ENCODE measurements at places on chromosomes 12 and 14.

DNA sequence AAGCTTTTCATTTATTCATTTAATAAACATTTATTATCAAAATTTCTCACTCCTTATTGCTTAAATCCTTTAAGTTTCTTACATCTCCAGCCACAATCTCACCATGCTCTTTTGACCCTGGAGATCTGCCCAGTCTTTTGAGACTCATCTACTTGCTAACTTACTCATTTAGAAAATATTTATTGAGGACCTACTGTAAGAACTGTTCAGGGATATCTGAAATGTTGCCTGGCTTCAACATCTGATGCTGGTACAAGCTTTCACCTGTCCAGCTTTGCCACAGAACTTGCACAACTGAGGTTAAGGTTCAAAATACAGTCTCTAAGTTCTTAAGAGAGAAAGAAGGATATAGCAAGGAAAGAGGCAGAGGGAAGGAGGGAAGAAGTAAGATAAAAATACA lies 17.5 kb upstream of the GXYLT1 start:
- no peak for DNase-seq

DNA sequence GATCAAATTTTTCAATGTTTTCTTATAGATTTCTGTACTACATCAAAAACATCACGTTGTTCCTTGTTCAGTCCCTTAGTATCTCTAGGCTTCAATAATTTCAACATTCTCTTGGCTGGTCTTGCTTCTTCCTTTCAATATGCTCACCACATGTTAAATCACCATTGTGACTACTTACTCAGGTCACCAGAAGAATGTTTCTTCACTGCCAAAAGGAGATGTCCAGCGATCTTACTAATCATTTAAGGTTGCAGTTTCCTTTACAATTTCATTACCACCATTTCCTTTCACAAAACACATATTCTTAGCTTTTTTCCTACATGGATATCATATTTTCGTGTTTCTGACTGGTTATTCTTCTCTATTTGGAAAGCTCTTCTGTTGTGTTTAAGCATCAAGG lies 363.8 kb downstream of the NAV3 start:
- DNase-seq, result no peak

- DNase-seq, result no peak
These were observed 154.7 kb downstream of the DACT1 start for GRCh38 chr14:58792416-58792815.

DNA sequence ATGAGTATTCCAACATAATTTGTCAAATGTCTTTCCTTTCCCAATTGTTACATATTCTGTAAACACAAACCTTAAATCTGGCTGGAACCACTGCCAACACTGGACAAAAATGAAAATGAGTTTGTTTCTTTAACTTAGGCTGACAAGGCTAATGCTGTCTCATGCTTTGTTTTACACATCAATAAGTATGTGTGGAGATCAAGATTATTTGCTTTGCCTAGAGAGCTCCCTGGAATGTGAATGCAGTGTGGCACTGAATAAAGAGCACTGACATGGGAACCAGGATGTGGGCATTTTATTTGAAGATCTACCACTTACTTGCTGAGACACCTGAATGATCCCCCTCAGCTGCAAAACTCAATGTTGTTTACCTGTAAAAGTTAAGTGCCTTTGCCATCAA lies 61.7 kb downstream of the RALGAPA1 start:
- no peak for DNase-seq

DNA sequence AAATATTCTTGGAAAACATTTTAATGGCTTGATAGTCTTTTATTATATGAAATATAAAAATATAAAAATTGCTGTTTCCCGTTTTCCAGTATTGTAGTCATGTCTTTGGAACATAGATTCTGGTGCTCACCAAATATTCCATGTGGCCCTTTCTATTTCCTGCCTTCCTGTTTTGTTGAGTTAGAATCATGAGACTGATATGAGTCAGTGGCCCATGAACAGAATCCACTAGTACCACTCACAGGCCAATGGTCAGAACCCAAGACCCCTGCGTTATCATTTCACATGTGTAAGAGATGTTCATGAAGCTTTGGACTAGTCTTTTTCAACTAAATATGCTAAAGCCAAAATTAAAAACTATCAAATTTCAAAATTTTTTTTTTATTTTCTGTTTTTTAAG lies 56.9 kb downstream of the BICD1 start:
- no peak for DNase-seq

DNA sequence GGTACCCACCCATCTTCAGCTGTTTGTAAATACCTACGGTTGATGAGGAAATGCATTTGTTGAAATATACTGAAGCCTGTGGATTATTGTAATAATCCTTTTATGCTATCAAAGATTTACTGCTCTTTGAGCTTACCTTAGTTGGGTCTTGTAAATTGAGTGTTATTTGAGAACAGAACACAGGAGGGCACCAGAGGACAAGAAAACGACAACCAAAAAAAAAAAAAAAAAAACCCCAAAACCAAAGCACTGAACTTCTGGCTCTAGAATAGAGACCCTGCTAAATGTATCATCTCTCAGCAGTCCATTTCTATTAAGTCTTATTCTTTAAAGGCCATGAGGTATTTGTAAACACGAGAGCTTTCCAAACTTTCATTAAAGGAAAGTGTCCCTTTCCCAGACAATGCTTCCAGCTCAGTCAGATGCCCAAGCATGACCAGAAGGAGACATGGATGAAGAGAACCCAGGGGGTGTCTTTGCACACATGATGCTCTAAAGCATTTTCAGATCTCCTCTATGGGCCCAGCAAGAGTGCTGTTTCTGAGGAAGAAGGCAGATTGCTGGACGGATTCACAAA lies 763.9 kb downstream of the NRXN3 start:
- DNase-seq, result no peak

- no peak for DNase-seq
These were observed 34.6 kb downstream of the NOC4L start for GRCh38 chr12:132178801-132179401.

DNA sequence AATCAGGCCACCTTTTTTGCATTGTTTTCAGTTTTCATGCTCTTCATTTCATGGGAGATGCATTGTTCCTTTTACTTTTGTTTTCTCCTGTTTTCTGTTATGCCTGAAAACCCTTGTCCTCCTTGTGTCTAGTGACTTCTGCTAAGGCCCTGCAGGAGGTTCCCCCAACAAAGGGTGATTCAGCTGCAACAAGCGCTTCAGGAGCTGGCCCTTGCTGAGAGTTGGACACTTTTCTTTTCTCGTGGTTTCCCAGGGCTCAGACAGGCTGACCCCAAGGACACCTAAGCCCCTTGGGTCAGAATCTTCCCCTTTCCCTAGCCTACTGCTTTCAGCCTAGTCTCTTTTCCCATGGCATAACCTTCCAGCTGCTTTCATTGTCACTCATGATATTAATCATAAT lies 98.9 kb downstream of the PLXNC1 start:
- DNase-seq, result no peak

- DNase-seq, result no peak
These were observed 824 bp downstream of the CCDC177 start for GRCh38 chr14:69573831-69574262.

- DNase-seq, result no peak
These were observed 324.6 kb upstream of the DIO3 start for GRCh38 chr14:101236496-101237251.

DNA sequence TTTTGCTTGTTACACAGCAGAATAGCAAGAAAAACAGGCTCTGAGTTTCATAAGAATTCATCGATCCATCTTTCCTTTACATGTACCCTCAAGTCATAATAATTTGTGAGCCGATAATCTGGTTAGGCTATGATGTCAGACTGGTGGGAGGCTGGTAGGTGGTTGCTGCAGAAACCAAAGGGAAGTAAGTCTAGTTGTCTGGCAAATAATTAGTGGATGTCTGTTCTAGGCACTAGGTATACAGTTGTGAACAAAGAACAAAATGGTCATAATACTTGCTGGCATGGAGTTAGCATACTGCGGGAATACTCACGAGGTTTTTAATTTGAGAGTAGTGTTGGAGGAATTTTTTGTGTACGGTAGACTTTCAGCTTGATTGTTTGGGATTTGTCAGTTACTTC lies 8.8 kb downstream of the SUSD6 start:
- DNase-seq, result no peak

GRCh38 chr12:127060933-127061332 lies 1206.0 kb upstream of the TMEM132C start:
- no peak for DNase-seq

DNA sequence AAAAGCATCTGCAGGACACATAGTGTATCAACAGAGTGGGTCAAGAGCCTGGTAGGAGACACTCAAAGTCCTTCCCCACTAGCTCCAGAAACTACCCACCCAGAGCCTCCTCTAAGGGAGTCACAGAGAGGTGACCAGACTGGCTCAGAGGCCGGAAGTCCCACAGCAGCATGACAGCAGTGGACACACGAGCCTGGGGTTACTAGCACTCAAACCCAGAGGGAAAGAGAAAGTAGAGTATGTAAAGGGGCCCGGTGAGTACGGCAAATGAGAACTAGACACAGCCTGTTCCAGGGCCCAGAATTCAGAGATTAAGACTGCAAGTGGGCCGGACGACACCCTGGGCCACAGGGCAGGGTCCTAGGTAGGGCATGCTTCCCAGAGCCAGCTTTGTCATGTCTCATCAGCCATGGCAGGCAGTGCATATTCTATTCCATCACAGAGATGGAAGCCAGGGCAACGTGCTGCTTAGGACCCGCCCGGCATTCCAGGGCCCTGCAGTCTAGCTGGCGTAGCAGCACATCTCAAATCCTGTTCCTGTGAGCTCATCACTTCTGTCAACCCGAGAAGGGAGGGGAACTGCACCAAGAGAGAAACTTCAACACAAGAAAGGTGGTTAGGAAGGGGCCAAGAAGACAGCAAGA lies 4.2 kb downstream of the IFFO1 start:
- no peak for DNase-seq

- DNase-seq, result no peak
These were observed 110.9 kb downstream of the PAH start for GRCh38 chr12:102806110-102806509.

DNA sequence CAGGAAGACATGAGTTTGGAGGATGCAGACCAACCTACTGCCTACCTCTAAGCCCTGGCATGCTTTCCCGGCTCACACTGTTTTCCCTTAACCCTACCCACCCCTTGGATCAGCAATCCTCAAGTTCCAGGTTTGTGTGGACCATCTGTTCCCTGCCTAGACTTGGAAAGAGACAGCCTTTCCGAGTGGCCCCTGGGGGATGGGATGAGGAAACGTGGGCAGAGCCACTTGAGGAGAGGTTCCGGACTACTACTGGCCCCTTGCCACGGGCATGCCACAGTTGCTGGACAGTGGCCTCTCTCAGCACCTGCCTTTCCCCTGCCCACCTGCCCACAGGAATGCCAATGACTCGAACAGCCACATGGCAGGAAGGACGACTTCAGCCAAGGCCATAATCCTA lies 135.9 kb downstream of the SLC15A4 start:
- no peak for DNase-seq

DNA sequence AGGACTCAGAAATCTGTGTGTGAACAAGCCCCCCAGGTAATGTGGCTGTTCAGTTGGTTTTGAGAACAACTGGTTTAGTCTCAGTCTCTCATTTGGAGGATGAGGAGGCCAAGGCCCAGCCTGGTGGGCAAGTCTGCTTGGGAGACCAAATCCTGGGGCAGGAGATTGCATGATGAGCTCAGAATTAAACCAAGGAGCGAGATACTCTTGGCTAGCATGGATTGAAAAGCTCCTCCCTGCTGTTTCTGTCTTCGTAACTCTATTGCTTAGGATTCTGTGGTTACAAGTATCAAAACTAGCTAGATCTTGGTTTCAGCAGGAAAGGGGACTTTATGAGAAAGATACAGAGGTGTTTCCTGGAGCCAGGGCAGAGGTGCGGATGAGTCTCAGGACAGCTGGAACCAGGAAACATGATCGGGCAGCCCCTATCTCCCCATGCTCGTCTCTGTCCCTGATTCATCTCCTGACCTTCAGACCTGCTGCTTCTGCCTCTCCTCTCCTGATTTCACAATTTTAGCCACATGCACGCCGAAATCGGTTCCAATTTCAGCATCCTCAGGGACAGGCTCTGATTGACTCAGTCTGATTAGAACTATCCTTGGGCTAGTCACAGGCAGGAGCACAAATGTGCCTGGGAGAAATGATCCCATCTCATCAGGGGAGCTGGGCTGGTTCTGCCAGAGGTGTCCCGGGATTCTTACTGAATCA lies 40.2 kb upstream of the RIN3 start:
- no peak for DNase-seq

- no peak for DNase-seq
These were observed 6.8 kb upstream of the FOXG1 start for GRCh38 chr14:28759653-28760313.

DNA sequence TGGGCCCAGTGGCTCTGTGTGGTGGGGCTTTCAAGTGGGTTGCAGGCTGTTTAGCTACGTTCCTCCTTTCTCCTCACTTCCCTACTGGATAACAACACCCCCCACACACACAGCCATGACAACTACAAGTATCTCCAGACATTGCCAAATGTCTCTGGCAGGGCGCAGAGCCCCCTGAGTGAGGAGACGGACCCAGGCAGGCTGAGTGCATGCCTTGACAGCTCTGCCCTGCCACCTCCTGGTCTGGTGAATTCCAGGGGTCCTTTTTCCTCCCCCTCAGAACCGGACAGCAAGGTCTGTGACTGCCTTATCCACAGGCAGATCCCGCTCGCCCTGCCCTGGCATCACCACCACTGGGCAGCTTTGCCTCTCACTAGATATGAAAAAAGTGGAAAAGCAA lies 276.5 kb downstream of the TMEM132C start:
- DNase-seq, result no peak

DNA sequence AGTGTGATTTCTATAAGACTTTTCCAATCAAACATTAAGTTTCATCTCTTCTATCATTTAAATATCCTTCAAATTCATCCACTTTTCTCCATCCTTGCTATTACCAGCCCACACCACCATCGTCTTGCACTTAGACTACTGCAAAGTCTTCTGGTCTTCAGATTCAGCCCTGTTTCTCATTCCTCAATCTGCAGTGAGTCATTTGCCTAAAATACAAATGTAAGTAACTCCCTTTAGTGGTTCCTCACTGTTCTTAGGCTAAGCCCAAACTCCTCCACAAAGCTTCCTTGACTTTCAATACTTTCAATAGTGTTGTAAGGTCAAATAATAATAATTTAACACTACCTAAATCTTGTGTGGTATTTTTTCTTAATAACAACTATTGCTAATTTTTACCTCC lies 83.3 kb downstream of the PLEKHG7 start:
- no peak for DNase-seq

GRCh38 chr14:100289916-100290606 lies 16.2 kb downstream of the SLC25A29 start:
- DNase-seq, result no peak

- no peak for DNase-seq
These were observed 423.5 kb upstream of the SOX5 start for GRCh38 chr12:24373004-24373403.

DNA sequence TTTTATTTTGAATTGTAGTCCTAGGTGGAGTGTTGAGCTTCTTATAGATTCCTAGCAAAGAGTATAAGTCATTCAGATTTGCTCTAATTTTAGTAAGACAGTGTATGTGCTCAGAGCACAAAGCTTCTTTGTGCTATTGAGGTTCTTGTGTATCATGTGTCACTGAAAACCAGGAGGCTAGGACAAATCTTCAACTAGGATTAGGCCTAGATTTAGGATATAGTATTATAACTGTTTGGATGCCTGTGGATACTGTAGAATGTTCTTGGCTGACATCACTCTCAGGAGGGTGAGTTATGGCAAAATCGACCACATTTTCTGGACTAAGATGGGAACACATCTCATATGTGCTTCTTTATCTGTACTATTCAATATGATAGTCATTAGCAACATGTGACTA lies 86.5 kb downstream of the DHRS2 start:
- DNase-seq, result no peak
